ENCODE measurements at places on chromosomes 4 and X.

DNA sequence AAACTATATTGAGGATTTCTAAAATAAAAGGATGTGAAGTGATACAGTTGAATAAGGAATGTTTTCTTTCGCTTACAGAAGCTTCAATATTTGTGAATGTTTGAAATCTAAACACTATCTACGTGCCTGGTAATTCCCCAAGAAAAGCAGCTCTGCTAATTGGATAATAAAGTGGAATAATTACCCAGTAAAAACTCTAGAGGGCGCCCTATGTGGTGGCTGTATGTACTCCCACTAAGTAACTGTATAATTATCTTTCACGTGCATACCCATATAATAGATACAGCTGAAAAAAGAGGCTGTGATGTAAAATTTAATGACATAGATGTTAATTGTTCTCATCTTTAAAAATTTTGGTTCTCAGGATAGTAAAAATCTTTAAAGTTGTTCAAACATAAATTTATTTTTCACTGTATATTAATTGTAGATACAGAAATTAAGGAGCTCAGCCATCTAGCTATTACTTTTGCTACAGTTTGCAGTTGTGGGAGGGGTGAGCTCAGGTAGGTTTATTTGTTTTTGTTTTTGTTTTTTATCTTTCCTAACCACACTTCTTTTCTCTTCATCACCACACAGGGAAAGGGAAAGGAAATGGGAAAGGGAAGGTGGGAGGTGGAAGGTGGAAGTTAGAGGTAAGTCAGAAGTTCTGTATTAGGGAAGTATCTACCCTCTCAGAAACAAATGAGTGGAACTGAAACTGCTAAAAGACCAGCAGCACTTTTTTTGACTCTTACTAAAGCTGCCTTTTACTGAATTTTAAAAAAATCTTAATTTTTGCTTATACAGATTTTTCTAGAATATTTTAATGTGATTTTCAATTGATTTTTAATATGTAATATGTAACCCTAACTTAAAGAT is 151.7 kb upstream of the RPS6KA6 start:
- peak; percentile 34 for DNase-seq

- no peak for DNase-seq
Measured at GRCh38 chrX:2286731-2287130, 214.0 kb downstream of the DHRSX start.

DNA sequence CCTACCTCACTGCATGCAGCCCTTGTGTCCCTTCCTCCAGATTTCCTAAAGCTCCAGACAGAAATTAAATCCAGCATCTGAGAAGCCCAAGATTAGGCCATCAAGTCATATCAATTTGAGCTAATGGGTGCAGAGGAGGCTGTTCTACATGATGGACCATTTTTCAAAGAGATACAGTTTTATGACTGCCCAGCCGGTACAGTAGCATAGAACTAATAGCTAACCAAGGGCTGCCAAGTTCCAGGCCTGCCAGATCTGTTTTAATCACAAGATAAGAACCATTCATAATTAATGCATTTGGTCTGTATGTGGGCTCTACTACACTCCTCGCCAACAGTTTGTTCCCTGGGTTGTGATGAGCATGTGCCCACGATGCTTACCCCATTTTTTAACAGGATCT is 73.9 kb upstream of the PLAC1 start:
- no peak for DNase-seq

GRCh38 chr4:95640311-95640710 is 91.5 kb upstream of the UNC5C start:
- DNase-seq, result no peak

GRCh38 chr4:10074767-10075105 is 41.9 kb downstream of the WDR1 start:
- peak; percentile 75 for DNase-seq

DNA sequence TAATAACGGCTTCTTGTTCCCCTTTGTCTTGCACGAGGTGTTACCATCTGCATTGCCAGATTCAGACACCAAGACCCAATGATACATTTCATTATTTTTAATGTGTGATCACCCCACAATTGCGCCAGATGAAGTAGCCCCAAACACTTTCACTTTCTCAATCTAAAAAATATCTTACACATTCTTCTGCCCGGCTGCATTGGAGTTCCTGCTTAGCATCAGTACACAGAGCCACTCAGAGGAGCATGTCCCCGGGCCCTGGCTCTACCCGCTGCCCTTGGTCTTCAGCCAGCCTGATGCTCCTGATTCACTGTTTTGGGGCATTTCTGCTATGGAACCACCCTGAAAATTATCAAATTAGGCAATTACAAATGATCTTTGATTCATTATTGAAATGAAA is 66.0 kb upstream of the TENM3 start:
- no peak for DNase-seq

- DNase-seq, result no peak
Measured at GRCh38 chrX:40433160-40433559, 147.6 kb upstream of the ATP6AP2 start.

DNA sequence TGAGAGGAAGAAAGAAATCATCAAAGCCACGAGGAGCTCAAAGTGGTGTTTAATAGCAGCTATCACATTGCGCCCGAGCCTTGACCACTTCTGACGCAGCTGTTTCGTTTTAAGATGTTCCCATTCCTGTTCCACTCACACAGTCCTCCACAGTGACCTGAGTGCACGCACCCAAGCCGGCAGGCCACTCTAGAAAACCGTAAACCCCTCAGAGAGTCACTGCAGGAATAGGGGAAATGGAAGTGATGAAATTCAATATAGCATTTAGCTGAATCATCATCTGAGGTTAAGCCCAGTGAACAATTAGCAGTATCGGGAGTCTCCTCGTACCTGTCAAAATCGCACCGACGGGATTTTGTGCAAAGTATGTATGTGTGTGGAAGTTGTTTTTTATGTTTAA is 17.9 kb upstream of the HAND2 start:
- peak; percentile 30 for DNase-seq

DNA sequence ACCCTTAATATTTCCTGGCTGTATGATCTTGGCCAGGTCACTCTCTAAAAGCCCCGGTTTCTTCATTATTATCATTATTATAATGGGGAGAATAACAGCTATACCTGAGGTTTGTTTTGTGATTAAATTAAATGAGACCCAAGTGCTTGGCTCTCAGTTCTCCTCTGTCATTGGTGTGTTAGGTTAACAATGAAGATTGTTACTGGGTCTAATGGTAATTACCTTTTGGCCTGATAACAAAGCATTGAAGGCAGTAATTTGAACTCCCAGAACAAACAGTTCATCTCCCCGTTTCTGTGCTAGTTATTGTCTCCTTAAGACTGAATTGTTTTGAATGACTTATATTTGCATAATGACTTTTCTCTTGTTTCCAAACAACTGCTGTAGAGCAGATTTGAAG is 6.8 kb upstream of the ANAPC4 start:
- no peak for DNase-seq

DNA sequence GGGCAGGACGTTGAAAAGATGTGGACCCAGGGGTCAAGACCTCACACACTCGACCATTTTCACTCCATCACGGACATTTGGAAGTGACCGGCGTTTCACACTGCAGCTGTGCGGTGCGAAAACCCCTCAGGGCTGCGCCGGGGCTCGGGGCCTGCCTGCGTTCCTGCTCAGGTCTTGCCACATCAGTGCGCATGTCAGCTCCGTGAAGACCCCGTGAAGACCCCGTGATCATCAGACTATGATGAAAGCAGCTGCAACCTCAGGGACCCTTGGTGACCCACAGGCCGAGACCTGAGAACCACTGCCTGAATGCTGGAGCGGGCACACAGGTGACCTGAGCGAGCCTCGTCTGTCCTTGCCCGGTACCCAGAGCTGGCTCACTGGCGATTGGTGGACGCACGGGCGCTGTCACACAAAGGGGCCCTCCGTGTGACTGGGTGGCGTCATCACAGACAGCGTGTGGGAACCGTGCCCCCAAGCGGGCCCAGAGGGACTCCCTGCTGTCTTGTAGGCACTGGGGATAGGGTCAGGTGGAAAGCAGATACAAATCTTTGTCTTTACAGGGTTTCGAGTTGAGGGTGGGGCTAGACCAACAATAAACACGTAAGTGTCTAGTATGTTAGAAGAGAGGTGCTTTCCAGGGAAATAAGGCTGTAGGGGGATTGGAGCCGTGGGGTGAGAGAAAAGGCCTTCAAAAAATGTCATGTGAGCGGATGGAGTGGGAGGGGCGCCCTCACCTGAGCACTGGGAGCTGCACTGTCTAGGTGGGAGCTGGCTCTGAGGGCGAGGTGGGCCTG is 12.7 kb downstream of the MSANTD1 start:
- no peak for DNase-seq

- DNase-seq, result no peak
Measured at GRCh38 chr4:74319470-74319869, 11.2 kb downstream of the EPGN start.

DNA sequence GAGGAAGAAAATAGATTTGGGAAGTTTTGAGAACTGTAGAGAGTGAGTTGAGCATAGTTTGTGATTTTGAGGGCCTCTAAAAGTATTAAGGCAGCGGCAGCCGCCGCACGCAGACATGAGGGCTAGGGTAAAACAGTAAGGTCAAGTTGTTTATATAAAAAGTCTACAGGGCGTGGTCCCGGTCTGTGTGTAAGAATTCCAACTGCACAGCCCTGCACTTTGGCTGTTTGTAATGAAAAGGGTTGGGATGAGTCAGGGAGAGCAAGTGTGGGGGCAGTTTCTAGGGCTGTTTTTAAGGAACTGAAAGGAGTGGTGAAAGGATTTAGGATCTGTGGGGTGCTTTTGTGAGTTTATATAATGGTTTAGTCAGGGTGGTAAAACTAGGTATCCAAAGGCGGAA is 55.0 kb downstream of the BEX3 start:
- peak; percentile 46 for DNase-seq

DNA sequence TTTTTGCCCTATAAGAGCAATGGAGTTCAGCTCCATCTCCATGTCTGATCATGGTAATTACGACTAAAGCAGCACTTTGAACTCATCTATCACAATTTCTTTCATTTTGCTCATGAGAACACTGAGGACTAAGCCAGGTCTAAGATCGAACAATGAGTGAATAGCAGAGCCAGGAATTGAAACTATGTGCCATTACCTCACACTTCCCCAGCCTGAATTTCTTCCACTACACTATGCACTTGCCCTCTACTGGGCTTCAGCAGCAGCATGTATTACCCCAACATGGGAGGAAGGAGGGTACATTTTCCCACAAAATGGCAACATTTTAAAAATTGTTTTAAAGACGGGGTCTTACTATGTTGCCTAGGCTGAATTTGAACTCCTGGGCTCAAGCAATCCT is 274.7 kb upstream of the FGF13 start:
- DNase-seq, result peak; percentile 0

- DNase-seq, result no peak
Measured at GRCh38 chr4:156811963-156812362, 159.6 kb downstream of the PDGFC start.

DNA sequence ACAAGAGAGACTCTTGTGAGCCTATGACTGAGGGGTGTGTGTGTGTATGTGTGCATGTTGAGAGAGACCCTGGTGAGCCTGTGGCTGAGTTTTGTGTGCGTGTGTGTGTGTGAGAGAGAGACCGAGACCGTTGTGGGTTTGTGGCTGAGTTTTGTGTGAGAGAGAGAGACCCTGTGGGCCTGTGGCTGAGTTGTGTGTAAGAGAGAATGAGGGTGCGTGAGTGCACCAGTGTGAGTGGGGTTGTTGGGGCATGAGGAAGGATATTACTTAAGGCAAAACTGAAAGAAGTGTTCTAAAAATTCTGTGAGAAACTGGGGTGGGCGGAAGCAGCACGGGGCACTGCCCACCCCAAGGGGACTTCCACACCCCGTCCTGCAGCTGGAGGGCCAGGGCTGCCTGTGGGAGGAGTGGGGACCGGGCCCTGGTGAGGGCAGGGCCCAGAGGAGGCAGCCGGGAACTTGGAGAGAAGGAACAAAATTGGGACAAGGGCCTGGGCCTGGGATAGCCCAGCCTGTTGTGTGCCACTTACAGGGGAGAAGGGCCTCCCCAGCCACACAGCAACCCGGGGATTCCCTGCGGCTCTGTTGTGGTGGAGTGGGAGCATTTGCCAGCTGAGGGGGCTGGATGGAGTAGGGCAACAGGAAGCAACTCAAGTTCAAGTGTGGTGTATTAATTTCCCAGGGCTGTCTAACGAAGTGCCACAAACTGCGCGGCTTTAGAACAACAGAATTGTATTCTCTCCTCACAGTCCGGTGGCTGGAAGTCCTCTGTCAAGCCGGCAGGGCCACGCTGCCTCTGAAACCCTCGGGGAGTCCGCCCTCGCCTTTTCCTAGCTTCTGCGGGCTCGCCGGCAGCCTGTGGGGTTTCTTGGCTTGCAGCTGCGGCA is 22.1 kb downstream of the TMEM131L start:
- DNase-seq, result peak; percentile 53

DNA sequence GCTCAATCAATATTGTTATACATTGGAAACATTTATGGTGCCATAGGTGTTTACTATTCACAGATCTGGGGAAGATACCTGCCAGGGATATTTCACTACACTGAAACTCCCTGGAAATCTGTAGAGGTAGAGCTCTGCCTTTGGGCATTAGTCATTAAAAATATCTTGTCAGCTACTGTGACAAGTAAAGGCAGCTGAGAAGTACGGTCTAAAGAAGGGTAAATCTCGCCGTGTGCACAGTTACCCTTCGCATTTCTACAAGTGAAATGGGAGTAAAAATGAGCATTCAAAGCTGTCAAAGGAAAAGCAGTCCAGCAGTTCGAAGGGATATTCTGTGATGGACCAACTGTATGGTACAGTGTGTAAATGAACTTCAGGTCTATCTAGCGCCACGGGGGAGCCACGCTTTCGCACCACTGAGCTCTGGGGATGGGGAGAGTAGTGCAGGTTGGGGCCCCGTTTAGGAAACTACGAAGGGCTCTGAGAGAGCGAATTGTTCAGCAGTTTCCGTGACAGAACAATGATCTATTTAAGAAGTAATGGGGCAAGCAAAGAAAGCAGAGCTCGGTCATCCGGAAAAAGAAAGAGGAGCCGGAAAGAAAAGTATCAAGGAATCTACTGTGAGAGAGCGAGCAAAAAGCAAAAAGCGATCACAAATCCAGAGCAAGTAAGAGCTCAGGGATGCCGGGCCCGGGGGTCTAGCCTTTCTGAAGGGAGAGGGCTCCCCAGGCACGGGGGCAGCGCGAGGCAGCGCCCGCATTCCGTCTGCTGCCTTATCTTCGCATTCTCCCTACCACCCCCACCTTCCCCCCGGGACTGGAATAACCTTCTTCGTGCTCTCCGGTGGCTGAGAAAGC is 646 bp downstream of the TIGD4 start:
- peak; percentile 29 for DNase-seq

DNA sequence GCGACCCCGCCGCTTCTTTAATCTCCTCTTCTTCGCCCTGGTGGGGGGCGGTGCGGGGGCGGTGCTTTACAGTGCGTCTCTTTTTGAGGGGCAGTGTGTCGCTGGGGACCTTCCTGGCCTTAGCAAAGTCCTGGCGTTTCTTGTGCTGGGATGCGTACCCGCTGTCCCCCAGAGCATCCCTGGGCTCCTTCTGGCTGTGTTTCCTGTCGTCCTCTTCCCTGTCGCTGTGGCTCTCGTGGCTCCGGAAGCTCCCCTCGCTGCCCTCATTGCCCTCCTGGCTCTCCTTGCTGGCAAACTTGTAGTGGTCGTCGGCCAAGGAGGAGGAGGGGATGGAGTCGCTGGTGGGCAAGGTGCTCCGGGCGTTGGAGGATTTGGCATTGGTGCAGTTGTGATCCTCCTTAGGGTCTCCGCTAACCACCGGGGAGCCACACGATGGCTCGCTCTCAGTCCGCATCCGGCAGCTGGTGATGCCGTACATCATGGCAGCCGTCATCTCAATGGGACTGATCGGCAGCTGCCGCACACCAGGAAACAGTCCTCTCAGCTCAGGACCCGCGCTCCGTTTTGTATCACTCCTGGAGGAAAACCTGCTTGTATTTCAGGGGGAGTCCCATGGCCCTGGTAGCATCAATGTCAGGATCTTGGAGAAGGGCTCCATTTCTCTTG is 30.4 kb upstream of the TMSB15A start:
- DNase-seq, result no peak
